NCI-H1417 treated with DMSO at 0.1 percent for 48 hours (cell line): ENCODE measurements at places on chromosomes 11 and 22.

DNA sequence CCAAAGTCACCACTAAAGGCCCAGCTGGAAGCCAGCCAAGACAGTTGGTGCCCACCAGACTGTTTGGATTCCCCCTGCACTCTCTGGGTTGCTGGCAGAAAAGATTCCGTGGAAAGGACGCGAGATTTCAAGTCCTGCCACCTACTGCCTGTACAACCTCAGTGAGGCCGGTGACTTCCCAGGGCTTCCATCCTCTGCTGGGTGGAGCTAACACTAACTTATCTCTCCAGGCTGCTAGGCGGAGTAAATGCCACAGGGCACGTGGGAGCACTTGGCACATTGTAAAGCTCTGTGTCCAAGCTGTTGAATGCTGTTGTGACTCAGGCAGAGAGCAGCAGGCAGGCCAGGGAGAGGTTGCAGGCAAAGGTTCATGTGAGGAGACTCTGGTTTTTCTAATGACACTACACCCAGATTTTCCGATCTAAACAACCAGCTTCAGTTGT is 50.9 kb upstream of the CDON start:
- DNase-seq = no peak

DNA sequence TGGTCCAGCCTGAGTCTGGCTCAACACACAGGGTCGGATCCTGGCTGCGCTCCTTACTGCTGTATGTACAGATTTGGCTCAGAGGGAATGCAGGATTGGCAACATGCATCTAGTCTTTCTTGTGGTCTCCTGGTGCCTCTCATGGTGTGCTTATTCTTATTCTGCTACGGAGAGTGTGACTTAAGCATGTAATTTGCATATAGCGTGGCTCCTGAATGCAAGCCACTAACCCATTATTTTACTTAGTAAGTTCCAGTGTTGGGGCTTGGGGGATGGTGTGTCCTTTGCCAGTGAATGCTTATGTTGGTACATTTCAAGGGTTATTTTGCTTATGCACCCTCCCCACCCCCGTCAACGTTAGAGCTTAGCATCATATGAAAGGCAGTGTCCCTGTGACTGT is 51.2 kb downstream of the PTPRJ start:
- DNase-seq = no peak

- DNase-seq = no peak
These were observed 119.5 kb downstream of the ENTHD1 start for GRCh38 chr22:39773976-39774539.

DNA sequence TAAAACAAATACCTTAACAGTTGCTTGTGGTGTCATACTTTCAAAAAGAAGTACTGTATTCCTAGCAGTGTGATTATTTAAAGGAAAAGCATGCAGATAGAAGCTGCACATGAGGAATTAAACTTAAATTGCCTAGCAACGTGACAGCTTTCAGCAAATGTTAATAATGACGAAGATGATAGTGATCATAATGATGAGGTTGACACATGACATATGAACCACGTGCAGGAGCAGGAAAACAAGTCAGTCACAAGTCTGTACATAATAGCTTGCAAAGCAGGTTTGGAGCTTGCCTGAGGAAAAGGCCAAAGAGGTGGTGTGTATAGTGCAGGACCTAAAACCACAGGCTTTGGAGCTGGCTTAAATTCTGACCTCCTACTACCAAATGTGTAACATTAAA is 30.6 kb upstream of the PIK3C2A start:
- DNase-seq = no peak

GRCh38 chr11:119126675-119127268 is 5.4 kb downstream of the HINFP start:
- DNase-seq = no peak

DNA sequence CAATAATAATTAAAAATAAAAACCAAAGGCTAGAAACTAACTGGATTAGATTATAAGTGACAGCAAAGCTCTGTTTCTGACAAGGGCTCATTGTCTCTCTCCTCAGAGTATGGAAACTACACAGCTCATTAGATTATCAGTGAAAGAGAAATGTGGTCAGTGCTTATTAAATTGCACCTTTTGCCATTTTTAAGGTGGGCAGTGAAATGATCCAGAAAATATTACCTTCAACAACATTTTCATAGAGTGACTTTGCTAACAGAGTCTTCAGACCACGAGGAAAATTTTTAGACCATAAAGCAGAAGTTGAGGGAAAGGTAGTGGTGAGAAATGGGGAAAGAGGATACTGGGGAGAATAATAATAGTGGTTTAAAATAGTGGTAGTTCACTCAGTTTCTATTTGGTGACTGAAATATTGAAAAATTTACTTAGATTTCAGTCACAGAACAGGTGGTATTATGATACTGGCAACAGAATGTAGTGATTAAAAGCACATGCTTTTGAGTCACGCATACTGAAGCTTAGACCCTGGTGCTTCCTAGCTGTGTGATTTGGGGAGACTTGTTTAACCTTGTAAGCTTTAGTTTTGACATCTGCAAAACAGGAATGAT is 684.0 kb upstream of the CCDC90B start:
- DNase-seq = no peak

DNA sequence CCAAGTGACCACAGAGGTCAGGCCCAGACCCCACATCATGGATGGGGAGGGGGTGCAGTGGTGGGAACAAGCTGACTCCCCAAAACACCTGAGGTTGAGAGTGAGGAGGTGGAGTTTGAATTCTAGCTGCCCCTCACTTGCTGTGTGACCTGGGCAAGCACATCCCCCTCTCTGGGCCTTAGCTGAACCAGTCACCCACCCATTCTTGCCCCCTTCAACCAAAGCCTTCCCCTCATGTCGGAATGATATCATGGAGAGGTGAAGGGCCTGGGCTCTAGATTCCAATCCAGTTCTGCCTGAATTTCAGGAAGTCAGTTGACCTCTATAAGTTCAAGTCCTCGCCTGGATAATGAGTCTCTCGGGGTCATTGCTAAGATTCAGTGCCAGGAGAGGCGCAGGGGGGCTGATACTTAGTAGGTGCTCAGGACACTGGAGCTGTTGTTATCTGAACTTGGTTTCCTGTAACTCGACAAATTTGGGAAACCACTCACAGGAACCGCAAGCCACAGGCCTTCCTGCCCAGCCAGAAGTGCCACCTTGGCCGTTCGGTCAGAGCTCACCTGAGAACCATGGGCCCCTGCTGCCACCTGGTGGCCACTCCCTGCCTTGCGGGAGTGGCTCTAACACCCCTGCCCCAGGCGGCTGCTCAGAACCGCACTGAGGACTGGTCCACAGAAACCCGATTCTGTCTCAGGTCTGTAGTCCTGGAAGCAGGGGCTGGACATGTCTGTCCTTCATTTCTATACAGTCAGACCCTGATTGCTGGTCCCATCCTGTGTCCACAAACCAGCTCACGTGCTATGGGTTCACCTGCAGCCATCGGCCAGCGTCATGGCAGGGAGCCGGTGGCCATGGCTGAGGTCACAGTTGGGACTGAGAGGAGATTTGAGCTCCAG is 6.9 kb downstream of the CDC42EP1 start:
- no peak for DNase-seq

DNA sequence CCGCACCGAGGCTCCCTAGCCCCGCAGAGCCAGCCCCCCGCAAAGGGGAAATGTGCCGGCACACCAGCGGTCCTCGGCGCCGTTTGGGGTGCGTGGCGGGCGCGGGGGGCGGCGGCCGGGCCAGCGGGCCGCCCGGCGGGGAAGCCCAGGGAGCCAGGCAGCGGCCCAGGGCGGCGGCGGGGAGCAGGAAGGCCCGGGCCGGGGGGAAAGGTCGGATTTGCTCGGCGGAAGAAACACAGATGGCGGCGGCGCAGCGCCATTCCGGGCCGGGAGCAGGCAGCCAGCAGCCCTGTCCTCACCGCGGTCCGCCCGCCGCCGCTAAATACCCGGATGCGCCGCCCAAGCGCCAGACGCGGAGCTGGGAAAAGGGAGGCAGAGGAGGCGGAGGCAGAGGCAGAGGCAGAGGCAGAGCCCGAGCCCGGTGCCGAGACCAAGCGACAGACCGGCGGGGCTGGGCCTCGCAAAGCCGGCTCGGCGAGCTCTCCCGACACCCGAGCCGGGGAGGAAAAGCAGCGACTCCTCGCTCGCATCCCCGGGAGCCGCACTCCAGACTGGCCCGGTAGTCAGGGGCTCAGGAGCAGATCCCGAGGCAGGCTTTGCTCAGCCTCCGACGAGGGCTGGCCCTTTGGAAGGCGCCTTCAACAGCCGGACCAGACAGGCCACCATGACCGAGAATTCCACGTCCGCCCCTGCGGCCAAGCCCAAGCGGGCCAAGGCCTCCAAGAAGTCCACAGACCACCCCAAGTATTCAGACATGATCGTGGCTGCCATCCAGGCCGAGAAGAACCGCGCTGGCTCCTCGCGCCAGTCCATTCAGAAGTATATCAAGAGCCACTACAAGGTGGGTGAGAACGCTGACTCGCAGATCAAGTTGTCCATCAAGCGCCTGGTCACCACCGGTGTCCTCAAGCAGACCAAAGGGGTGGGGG is 2.6 kb upstream of the GCAT start:
- DNase-seq = no peak

DNA sequence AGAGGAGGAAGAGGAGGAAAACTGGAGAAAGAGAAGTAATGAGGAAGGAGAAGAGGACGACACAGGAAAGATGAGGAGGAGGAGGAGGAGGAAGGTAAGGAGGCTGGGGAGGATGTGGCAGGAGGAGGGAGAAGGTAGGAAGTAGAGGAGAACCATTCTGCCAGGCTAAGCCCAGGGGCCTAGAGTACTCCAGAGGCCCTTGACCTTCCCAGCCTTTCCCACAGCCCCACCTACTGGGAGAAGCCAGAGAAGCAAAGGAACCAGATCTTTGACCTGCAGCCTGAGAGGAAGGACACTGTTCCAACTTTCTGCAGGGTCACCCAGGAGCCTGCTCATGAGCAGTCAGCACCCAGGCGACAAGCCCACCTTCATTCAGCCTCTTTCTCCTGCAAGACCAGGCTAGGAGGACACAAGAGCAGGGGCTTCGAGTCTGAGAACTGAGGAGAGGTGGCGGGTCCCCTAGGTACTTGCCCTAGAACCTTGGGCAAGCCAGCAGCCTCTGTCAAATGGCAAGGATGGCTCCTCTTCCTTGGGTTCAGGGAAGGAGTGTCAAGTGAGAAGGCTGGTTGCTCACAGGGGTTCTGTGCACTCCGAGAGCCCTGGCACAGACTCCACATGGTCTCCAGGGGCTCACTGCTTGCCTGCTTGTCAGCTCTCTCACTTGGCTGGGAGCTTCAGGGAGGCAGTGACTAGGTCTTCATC is 27.9 kb upstream of the OAF start:
- DNase-seq = no peak

DNA sequence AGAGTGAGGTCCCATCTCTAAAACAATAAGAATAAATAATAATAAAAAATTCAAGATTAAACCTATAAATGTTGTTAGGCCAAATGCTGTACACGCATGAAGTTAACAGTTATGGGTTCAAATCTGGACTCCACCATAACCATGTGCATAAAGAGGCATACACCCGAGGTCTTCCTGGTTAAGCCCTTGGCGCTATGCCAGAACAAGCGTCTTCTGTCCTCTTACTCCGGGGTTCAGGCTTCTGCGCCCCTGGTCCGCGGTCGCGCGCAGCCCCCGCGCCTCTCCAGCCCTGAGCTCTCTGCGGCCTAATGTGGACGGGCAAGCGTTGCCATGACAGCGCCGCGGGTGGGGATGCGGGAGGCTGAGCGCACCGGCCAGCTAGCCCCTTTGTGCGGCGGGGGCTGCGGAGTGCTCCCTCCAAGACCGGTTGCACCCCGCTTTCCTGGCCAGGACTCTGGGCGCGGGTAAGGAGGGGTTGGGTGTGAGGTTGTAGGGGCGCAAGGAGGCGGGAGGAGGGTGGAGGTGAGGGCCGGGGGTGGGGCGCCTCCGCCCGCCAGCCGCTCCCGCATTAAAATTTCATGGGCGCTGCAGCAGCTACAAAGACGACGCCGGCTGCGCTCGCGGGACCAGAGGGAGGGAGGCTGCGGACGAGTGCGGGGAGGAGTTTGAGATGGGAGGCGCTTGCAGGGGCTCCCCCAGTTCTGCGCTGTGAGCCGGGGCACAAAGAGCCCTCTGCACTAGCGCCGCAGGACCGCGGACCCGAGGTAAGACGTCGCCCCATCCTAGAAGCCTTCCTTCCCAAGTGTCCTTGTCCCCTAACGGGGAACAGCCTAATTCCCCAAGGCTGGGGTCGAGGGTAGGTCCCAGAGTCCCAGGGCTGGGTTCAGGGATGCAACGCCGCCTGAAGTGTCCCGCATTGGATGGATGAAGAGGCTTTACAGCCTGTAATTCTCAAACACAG is at the start of gene MIAT:
Gene MIAT (plus strand): TSS at position 698 of the 961 bp plus-strand sequence.
- no peak for DNase-seq

- DNase-seq = no peak
These were observed 14.9 kb downstream of the ADAMTS8 start for GRCh38 chr11:130413405-130414106.

DNA sequence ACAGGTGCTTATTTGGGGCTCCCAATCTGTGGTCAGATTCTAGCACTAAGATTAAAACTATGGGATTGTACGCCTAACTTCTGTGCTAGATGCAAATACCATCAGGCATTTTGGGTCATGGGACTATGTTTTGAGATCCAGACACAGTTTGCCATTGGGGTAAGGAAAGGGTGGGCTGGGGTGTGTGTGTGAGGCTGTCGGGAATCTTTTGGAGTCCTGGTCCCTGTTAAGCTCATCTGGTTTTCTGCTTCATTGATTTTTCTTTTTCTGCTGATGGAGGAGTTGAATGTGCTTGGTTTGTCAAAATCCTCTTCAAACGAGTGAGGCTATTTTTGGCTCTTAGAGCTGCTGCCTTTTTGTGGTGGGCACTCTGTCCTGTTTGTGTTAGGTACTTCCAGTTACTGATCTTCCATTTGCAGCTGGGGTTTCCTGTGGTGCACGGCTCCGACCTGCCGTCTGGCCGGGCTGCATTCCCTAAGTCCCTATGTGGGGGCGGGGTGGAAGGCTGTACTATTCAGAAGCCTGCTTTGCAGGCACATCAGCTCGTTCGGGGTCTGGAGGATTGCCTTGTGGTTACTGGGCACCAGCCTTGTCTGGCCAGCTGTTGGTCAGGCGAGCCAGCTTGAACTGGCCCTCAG is 2.9 kb downstream of the BCR start:
- DNase-seq = no peak

DNA sequence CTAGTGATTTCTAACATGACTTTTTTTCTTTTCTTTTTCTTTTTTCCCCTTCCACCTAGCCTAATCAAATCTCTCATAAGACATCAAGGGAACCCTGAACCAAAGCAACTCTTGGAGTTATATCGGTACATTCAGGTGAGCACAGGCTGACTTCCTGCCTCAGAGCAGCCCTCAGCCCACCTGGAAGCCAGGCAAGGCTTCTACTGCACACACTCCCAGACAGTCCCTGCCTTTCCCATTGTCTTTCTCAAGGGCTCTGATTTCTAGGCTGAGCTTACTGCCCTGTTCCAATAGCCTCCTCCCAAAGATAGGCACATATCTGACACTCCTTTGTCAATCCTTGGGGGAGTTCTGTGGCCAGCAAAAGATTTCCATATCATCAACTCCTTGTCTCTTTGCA is 629.5 kb downstream of the NTM start:
- no peak for DNase-seq
